ENCODE measurements at places on chromosomes 4 and X.

DNA sequence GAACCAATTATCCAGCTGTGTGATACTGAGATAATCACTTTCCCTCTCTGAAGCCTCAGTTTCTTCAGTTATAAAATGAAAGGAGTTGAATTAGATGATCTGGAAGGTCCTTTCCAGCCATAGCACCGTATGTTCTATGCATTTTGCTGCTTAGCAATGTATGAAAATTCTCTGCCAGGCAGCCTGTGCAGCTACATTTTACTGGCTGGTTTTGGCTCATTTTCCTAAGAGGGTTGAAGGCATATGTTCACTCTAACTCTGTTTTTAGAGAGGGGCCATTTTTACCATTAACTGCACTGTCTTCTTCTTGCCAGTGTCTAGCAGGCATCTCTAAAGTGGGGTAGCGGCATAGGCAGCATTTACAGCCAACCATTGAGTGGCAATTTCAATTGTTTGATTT lies 26.1 kb downstream of the TRPC5 start:
- no peak for DNase-seq

- DNase-seq, result no peak
Measured at GRCh38 chrX:18920566-18920965, 63.3 kb downstream of the PHKA2 start.

DNA sequence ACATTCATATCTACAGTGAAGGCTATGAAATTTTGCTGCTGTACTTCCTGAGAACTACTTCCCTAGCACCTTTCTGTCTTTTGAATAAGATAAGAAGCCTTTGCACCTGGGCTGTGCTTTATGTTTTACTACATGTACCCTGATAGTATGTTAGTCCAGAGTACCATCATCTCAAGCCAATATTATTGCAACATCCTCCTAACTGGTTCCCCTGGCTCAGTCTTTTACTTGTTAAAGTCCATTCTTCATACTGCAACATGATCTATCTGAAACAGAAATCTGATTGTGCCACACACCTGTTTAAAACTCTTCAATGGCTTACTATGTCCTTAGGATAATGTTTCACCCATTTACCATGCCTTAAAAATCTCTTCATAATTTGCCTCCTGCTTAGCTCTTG lies 102.3 kb downstream of the AGTR2 start:
- no peak for DNase-seq

GRCh38 chr4:107392380-107392779 lies 327.7 kb downstream of the PAPSS1 start:
- no peak for DNase-seq

GRCh38 chr4:155526452-155527169 lies 140.0 kb upstream of the GUCY1A1 start:
- DNase-seq, result no peak

DNA sequence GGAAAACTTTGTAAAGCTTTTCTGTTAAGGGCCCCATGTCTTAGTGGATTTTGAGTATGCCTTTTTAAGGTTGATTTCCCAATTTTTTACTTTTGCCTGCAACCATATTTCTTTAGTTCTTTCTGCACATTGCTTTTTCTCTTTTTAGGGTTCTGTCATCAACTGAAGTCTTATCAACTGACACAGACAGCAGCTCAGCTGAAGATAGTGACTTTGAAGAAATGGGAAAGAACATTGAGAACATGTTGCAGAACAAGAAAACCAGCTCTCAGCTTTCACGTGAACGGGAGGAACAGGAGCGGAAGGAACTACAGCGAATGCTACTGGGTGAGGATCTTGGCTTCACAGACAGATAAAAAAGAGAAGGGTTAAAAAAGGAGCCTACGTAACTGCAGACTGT lies 27.8 kb downstream of the TAF1 start:
- DNase-seq, result no peak

GRCh38 chrX:25019707-25020390 lies 4.1 kb upstream of the ARX start:
- DNase-seq, result no peak

DNA sequence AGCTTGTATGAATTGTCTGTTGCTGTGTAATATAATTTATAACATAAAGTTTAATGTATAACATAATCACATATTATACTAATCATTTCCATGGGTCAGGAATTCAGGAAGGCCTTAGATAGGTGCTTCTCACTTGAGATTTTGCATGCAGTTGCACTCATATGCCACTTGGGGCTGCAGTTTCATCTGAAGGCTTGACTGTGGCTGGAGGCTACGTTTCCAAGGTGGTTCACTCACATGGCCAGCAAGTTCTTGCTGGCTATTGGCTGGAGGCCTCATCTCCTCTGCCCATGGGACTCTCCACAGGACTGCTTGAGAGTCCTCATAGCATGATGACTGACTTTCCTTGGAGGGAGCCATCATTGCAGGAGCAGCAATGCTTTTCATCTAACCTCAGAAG lies 53.4 kb upstream of the STX18 start:
- no peak for DNase-seq

- DNase-seq, result no peak
Measured at GRCh38 chrX:87702795-87703194, 185.2 kb downstream of the KLHL4 start.

DNA sequence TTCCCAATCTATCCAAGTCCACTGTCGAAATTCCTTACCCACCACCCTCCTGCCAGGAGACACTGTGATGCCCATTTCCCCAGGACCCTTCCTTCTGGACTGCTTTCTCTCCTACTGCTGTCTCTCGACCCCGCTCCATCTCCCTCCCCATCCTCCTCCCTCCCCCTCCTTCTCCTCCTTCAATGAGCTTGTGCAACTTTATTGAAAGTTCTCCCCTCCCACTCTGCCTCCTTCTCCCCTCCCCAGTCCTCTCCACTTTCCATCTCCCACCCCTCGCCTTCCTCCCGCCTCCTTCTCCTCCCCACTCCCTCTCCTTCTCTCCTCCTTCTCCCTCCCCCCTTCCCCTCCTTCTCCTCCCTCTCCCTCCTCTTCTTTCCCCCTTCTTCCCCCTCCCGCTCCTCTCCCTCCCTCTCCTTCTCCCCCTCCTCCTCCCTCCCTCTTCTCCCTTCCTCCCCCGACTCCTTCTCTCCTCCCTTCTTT lies 116.6 kb upstream of the FAT1 start:
- no peak for DNase-seq
